NCI-H524 (cell line): ENCODE measurements at places on chromosomes 13 and 19.
A peak's percentile ranks its signal among the peaks of the same experiment; 100 is the strongest.

GRCh38 chr19:56066152-56067023 lies 54.7 kb downstream of the ZNF787 start:
- peak; percentile 46 for DNase-seq

DNA sequence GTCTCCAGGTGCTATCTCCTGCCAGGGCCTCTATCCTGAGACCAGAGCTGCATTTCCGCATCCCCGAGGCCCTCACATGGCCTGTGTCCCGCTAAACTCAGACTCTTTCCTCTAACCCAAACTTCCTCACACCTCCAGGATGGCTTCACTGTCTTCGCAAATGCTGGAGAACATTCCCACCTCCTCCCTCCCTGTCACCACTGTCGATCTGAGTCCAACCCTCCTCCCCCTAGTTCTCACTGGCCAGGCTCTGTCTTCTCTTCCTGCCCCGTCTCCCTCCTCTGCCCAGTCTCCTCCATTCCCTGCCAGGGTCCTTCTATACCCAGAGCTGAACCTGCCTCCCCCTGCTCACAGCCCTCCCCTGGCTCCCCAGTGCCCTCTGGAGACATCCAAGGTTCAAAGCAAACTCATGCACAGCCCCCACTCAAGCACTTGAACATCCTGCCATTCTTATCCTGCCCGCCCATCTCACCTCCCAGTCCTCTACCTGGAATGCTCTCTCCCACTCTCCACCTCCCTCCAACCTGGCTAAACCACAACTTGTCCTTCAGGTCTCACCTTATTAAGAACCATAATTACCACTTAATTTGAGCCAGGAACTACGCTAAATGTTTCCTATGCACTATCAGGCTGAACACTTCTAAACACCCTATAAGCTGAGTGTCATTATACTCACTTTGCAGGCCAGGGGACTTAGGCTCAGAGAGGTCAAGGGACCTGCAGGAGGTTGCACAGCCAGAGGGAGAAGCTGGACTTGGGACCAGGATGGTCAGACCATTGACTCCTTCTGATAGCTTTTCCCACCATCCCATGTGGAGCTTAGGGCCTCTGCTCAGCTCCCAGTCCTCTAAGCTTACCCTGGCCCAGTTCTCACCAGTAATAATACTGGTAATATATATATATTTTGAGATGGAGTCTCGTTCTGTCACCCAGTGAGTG lies 961 bp upstream of the VSIG10L start:
- DNase-seq: no peak

DNA sequence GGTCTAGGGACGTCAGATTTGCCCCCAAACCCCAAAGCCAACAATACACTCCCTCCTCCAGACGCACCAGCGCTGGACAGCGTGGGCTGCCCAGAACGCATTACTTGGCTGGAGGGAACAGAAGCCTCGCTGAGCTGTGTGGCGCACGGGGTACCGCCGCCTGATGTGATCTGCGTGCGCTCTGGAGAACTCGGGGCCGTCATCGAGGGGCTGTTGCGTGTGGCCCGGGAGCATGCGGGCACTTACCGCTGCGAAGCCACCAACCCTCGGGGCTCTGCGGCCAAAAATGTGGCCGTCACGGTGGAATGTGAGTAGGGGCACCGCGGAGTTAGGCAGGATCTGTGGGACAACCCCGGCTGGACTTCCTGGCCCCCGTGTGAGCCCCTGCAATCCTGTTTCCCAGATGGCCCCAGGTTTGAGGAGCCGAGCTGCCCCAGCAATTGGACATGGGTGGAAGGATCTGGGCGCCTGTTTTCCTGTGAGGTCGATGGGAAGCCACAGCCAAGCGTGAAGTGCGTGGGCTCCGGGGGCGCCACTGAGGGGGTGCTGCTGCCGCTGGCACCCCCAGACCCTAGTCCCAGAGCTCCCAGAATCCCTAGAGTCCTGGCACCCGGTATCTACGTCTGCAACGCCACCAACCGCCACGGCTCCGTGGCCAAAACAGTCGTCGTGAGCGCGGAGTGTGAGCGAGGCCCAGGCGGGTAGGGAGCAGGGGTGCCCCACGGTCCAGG lies 4.0 kb downstream of the ICAM5 start:
- DNase-seq: no peak

- DNase-seq: no peak
Observed at GRCh38 chr13:112061367-112062061, 5.4 kb upstream of the SOX1 start.

DNA sequence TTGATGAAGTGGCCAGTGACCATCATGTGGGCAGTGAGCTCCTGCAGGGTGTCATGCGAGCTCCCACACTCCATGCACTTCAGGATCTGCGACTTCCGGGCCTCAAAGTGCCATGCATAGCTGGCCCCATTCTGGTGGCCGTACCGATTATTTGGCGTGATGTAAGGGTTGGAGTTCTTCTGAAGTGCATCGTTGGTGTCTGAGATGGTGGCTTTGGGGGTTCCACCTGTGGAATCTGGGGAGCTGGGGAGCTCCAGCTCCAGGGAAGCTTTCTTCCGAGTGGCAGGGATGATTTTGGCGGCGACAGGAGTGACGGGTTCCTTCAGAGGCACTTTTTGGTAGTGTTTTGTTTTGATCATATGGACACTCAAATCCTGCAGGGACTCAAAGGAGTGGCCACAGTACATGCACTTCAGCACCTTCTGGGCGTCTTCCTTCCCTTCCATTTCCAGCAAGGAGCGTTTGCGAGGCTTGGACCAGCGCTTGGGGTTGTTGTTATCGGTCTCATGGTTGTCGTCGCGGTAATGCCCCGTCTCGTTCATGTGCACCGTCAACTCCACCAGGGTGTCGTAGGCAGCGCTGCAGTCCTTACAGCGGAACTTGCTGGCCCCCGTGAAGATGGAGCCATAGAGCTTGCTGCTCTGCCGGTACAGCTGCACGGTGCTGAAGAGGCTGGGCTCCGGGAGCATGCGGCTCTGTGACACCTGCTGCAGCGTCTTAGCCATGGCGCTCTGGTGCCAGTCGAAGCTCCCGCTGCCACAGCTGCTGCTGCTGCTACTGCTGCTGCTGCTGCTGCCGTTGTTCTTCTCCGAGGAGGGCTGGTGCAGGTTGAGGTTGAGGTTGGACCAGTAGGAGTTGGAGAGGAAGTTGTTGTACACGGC lies 70.4 kb downstream of the TSHZ3 start:
- DNase-seq: no peak

DNA sequence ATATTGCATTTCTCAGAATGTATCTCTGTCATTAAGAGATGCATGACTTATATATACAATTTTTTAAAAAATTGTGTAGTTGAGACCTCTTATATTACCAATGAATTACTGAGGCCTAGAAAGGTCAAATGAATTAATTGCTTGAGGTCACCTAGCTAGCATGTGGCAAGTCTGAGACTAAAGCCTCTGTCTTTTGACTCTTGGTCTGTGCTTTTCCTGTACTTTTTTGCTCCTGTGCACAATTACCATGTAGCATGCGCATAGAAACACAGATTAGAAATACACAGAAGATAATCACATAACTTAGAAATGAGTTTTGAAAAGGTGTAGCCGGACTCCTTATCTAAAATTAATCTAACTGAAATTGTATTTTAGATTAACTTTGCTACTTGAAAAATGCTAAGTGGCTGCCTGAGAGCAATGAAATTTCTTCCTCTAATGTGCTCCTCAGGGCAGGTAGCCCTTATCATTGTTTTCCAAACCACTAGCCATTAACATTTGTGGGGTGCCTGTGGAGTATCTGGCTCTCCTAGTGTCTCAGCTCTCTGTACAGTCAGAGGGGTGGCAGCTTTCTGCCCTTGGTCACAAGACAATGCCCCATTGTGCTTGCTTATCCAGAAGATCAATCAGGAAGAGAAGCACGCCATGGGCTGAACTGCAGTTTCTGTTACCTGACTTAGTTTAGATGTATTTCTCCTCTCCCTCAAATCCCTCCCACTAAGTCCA lies 119.6 kb downstream of the RFC3 start:
- no peak for DNase-seq

DNA sequence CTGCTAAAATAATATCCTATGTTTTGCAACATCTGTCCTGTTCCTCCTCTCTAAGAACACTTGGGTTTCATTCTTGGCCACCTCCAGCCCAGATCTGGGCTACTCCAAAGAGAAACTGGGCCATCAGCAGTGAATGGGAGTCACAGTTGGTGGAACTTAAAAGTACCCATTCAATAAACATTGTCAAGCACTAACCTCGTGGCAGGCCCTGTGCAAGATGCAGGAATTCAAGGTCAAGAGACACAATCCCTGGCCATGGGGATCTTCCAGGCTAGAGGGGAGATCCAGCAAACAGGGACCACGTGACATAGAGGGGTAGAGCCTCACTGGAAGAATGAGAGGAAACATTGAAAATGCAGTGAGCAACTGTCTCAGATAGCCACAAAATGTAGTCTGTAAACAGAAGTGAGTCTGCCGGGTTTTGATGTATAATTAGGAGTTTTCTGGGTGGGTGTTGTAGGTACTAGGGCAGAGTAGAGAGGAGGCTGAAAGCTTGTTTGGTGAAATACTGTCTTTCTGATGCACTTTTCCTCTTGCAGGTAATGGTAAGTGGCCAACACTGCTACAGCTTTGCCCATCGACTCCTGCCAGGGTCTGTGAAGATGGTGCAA lies 14.8 kb upstream of the EID2 start:
- no peak for DNase-seq

- DNase-seq: no peak
Observed at GRCh38 chr19:1452802-1453524, 3.0 kb downstream of the APC2 start.

- no peak for DNase-seq
Observed at GRCh38 chr19:42542791-42543190, 14.5 kb upstream of the CEACAM1 start.

- no peak for DNase-seq
Observed at GRCh38 chr19:6887316-6887715, at the start of gene ADGRE1. TSS of gene ADGRE1 (plus strand) at chr19:6887579. CDS start at chr19:6887609, 30 bp downstream.

DNA sequence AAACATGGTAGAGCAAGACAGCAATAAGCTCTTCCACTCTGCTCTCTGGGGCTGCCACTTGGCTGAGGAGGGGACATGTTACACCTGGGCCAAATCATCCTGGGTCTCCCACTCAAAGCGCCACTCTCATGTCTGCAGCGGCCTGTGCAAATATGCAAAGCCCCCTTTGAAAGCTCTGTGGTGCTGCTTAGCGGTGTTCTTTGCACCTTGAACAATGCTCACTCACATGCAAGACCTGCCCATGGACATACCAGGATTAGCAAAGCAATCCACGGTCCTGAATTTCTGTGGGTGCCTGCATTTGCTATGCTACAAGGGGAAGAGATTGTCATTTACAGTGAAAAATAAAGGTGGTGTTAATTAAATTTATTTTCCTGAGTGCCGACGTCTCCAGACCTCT lies 48.6 kb downstream of the MRPL57 start:
- DNase-seq: no peak

DNA sequence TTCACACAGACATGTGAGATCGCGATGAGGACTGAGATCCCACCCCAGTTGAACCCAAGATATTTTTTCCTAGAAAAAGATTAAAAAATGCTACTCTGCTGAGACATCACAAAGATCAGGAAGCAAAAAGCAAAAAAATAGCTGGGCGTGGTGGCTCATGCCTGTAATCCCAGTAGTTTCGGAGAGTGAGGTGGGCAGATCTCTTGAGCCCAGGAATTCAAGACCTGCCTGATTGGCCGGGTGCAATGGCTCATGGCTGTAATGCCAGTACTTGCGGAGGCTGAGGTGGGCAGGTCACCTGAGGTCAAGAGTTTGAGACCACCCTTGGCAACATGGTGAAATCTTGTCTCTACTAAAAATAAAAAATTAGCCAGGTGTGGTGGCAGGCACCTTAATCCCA lies 1.1 kb downstream of the FUT3 start:
- DNase-seq: no peak

DNA sequence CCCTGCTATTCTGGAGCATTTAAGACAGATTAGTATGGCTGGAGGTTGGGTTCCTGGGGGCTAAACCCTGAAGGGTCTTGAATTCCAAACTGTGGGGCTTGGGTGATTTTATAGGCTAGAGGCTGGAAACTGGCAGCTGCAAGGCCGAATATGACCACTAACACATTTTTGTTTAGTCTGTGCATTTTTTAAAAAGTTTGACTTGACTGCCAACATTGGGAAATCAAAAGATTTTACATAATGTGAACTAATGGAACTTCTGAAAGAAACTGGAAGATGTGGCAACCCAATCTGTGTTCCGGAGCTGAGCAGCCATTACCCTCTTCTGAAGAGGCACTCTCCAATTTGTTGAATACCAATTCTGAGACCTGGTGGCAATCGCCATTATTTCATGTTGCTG lies 5.1 kb downstream of the ZNF784 start:
- no peak for DNase-seq

DNA sequence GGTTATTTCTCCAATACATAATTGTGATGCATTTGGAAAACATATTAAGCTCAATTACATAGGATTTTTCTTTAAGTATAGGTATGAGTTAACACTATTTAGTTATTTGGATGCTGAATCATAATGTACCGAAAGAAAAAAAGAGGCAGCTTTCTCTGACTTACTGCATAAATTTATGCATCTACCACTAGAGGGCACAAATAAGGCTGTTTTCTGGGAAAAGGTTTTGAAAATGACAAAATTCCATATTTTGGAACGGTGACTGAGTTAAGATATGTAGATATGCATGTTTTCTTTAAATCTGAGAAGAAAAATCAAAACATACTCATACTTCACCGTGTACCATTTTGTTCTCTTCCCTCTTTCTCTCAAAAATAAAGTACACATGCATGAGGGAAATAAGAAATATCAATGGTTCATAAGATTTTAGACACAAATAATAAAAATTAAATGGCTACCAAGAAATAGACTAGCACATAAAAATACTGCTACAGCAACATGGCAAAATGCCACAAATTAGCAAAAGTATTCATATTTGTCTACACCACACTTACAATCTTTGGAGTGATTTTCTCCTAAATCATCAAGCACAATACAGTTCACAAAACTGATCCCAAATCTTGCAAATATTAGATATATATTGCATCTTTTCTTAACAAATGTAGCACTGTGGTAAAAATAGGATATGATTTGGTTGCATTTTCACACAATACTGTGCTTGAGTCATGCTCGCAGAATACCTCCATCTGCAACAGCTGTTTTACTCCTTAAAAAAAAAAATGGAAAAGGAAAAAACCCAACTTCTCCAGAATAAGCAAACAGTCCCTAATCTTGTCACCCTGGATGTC lies 260.0 kb downstream of the FGF14 start:
- peak; percentile 31 for DNase-seq

DNA sequence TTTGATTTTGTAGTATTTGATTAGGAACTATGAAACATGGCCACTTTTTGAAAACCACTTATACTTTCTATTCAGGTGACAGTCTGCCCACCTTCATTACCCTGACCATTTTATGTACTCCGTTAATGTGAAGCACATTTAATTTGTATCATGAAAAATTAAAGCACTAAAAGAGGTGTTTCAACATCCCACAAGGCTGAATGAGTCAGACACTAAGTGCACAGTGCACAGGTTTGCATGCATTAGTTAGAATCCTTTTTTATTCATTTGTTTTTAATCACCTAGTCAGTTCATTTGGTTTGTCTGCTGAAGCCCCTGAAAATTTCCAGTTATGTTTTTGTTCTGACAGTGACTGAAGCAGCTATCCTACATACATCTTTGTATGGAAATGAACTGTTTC lies 271.0 kb downstream of the SLITRK5 start:
- DNase-seq: no peak

DNA sequence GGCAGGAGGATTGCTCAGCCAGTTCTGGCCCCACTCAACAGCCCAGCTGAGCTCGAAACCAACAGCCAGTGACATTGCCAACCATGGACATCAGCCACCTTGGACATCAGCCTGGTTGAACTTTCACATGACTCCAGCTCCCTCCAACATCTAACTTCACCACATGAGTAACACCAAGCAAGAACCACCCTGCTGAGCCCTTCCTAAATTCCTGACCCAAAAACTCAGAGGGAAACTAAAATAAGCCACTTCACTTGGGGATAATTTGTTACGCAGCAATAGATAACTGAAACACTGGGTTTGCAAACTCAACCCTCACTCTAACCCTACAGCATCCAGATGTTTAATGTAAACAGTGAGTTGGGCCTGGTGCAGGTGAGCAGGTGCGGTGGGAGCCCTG lies 10.7 kb upstream of the LRFN3 start:
- DNase-seq: no peak
